ENCODE measurements at places on chromosomes 11 and 22.

- no peak for DNase-seq
Measured at GRCh38 chr22:17120281-17120680, 879 bp downstream of the TMEM121B start.

- DNase-seq, result no peak
Measured at GRCh38 chr11:6620636-6621035, 1.4 kb upstream of the TPP1 start.

DNA sequence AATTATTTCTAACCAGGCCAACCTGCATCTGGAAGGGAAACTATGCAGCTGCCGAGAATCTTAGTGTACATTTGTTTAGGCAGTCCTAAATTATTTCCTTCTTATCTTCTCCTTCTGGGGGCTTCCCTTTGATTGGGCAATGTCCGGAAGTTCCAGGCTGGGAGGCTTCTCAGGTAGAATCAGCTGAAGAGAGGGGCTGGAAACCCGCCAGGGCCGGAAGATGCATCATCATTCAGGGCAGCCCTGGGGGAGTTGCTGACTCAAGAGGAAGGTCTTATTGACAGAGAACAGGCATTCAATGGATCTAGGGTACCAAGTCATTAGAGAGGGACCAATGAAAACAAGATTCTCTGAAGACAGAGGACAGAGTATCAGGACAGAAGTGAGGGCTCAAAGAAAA lies 150.7 kb downstream of the BLID start:
- no peak for DNase-seq

- DNase-seq, result no peak
Measured at GRCh38 chr11:93498641-93499040, 44.5 kb downstream of the SMCO4 start.

DNA sequence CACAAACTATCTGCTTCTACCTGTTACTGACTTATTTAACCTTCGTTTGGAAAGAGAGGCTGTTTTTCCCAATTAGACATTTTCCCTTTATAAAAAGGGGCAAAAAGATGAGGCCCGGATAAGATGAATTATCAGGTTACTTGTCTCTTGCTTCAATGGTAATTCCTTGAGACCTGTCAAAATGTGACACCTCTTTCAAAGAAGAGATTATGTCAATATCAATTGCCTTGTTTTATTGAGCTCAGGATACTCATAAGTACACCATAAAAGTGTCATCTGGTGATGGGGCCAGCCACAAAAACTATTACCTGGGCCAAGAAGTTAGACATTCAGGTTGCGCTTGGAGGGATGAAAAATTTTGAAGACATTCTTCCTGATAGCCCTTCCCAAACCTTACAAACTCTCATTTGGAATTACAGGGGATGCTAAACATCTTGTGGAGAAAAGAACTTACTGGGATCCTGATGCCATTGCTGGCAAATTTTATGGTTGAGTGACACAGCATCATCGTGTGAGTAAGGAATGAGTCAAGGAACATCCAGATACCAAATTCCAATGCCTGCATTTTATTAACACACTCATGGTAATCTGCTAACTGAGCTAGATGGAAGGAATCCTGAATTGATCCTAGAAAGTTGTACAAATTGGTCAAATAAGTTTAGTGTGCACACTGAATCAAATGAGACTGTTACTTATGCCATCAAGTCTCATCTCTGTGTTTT lies 1071.2 kb downstream of the LRRC4C start:
- no peak for DNase-seq

DNA sequence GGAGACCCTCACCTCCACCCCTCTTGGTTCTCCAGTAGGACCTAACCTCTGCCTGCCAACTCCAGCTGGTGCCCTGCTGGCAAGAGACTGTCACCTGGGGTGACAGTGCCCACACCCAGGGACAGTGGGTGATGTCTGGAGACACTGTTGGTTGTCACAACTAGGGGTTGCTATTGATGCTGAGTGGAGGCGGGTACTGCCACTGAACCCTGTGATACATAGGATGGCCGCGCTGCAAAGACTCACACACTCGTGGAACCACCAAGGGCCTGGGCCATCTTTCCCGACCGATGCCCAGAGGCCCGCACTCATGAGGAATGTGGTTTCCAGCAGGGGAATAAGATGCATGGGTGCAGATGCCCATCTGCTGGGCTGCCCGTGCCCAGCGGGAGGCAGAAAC lies 143.2 kb downstream of the SHANK2 start:
- DNase-seq, result no peak

DNA sequence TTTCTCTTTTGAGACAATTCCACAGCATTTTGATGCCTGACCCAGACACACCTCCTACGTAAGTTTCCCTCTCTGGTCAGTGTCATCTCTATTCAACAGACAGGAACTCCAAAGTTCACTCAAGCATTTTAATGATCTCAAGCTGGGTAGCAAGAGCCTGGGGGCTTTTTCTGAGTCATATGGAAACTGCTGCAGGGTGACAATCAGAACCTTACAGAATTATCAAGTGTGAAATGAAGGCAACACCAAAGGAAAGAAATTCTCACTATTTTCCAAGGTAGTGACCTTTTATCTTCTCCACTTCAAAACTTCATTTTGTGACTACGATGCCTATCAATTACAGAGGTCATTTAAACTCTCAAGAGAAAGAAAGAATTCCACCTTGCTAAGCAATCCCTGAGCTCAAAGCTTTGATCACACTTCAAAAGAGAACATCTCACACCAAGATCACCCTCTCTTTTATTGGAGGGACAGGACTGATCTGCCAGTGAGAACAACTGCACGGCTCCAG lies 229.0 kb upstream of the ZC3H12C start:
- no peak for DNase-seq

- no peak for DNase-seq
Measured at GRCh38 chr11:108965306-108966001, 300.6 kb downstream of the DDX10 start.

GRCh38 chr11:44942029-44942955 lies 8.4 kb downstream of the TP53I11 start:
- no peak for DNase-seq

GRCh38 chr11:21723678-21724077 lies 469.2 kb upstream of the ANO5 start:
- DNase-seq, result peak; percentile 86

DNA sequence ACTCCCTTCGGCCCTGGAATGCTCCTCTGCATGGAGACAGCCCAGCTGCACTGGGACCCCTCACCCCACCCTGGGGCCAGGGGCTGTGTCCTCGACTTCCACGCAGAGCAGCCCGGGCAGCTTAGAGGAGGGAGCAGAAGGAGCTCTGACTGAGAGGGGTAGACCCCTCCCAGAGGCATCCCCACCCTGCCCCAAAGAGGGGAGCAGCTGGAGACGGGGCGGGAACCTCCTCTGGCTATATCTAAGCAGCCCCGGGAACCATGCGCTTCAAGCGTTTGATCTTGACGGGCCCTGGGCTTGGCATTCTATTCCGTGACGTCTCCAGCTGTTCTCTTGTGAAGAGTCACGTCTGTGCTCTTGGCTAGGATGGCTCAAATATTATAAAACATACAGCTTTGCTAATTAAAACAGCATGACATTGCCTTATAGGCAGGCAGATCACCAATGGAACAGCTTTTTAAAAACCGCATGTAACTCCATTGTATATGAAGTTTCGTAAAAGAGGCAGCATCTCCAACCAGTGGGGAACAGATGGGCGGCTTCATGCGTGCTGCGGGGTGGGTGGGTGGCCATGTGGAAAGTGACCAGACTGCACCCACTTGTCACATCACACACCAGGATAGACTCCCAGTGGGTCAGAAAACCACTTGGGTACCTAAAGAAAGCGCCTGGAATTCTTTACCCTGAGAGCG lies 7.7 kb downstream of the KCNQ1 start:
- DNase-seq, result no peak

DNA sequence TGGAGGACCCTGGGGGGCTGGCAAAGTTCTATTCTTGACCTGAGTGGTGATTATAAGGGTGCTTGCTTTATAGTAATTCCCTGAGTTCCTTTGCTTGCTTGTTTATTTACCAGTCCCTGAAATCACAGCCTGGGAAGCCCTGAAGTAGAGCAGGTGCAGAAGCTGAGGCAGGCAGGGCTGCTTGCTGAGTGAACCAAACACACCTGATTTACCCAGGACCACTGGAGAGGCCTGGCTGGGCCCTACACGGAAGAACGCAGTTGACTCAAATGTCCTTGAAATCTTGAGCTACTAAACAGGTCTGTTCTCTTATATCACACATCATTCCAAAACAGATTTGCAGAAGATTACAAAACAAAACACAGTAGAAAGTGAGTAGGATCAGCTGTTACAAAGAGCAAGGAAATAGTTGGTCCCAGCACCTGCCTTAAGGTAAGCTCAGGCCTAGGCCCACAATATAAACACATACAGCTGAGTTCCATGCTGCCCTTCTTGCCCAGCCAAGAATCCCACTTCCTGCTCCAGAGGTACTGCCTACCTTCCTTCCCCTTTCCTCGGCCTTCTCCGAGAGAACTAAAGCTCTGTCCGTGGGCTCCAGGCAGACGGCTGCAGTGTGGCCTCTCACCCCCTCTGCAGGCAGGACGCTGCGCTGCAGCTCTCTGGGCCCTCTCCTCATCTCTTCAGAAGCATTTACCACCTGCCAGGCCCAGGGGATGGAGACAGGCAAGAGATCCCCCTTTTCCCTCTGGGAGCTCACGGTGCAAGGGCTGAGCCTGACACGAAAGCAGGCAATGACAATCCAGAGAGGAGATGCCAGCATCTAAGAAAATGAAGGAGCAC lies 46.1 kb upstream of the SCUBE2 start:
- peak; percentile 95 for DNase-seq

DNA sequence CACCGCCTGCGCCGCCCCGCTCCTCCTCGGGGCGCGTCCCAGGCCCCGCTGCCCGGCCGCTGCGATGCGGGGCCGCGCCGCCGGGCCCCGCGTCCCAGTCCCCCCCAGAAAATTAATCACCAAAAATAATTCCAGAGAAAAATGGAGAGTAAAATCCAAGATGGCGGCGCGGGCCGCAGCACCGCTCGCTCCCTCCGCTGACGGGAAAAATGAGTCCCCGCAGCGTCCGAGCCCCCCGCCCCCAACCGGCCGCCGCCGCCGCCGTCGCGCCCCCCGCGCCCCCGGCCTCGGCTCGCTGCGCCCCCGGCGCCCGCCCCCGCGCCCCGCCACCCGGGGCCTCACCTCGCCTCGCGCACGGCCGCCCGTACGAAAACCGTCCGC lies at the start of gene KMT5B:
TSS of gene KMT5B (minus strand) at position 162 of the 381 bp plus-strand sequence. CDS start 23,220 bp downstream, outside the sequence.
- peak; percentile 82 for DNase-seq

- peak; percentile 53 for DNase-seq
Measured at GRCh38 chr11:119338318-119338890, 2.3 kb downstream of the C1QTNF5 start.

- DNase-seq, result no peak
Measured at GRCh38 chr22:46625113-46625842, 5.1 kb downstream of the GRAMD4 start.

- no peak for DNase-seq
Measured at GRCh38 chr11:108887436-108888238, 222.8 kb downstream of the DDX10 start.

DNA sequence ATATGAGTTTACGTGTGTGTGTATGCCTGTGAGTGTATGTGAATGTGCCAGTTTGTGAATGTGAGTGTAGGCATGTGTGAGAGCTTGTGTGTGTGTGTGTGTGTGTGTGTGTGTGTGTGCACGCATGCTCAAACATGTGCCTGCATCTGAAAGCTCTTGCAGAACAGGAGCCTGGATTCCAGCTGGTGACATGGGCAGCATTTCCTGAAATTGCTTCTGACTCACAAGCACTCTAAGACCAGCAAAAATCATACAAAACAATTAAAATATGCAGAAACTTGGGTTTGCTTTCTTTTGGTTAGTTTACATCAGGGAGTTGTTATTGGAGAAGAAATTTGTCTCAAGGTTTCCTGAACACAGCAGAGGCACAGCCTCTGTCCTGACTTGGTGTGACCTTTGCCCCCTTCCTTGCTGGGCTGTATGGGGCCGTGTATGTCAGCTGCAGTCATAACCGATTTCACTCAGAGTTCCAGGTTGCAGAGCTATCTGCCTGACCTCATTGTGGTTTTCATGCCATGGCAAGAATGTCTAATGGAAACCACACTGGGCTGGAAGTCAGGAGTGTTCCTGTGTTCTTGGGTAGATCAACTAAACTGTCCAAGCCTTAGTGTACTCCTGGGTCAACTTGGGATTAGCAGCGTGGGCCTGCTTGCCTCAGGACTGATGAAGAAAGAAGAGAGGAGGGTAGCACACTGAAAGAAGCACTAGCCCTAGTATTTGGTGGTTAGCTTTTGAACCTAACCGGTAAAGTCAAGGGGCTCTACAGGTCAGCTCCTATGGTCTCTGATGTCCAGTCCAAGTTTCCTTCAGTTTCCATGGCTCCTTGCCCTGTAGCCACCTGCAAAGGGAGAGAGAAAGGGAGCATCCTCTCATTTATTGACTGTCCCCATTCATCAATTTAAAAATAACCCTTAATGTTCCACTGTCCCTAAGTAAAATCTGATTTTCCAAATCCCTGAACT lies 143.7 kb downstream of the SNX19 start:
- no peak for DNase-seq

DNA sequence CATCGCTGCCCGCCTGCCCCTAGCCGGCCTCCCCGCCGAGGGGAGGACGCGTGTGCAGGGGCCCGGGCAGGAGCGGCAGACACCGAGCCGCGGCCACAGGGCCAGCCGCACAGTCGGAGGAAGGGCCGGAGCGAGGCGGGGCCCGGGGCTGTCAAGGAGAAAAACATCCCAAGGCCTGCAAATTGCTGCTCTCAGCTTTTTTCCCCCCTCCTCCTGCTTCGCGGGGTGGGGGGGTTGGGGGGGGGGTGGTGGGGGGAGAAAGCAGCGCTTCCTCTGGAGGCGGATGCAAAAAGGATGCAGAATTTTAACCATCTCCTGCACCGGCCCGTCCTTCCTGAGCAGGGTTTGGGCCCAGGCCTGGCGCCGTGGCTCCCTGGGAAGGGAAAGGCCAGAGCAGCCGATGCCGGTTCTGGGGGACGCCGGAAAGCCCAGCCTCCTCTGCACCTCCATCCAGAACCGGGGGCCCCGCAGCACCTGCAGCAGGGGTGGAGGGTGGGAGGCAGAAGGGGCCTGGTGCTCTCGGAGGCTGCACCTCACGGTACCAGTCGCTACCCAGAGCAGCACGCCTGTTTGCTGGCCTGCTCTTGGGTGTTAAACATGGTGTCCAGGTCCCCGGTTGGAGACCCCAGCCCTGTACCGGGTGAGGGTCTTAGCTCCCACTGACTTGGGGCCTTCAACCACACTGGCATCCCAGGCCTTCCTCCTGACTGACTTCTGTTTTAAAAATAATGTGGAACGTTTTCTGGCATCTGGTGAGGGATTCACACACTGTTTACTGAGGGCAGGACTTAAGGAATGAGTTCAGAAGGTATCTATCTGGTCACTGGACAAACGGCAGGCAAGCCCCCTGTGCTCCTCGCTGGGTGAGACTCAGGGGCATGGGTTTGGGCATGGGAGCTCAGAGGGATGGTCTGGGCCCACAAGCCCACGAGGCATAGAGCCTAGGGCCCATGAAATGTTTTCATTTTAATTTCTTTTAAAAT lies 77.4 kb upstream of the WNT7B start:
- no peak for DNase-seq
